ENCODE measurements at places on chromosomes 11 and 22.
A peak's percentile ranks its signal among the peaks of the same experiment; 100 is the strongest.

GRCh38 chr22:38461057-38461413, 6.0 kb upstream of the KCNJ4 start:
- no peak for DNase-seq

DNA sequence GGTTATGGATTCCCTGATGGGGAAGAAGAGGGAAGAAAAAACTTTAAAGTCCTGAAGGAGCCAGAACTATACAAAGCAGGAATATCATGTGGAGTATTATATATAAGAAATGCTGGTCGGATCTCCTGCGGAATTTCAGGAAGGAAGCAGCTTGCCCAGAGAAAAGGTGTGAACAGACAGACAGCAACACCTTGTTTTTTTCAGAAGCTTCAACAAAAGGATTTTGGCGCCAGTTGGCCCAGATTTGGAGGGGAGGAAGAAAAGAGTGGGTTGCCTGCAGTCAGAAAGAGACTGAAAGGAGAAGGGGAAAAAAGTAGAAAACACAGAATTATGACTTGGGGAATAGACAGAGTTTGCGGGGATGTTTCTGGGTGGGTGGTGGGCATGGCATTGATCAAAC, 45.2 kb downstream of the SEZ6L start:
- DNase-seq = no peak

DNA sequence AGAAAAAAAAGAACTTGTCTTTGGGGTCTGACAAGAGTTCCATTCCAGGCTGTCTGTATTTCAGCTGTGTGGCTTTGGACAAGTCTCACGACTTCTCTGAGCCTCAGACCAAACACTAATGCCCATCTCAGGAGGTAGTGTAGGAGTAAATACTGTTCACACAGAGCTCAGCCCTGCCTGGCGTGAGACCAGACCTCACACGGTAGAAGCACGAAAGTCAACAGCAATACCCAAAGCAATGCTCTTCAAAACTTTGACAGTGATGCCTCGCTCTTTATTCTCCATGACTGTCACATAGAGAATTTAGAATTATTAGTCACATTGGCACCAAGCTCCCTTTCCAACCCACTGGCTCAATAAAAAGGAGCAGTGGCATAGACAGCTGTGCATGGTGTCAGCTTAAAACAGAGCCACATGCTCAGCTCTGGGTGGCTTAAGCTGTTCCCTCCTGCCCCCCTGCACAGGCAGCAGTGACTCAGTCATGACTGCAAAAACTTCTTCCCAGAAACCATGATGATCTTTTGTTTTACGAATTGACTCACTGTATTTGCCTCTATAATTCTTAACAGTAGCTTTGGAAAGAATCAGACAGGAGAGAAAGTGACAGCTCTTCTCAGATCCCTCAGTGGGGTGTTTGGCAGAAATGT, 74.0 kb upstream of the PHF21B start:
- DNase-seq = no peak

GRCh38 chr22:39175353-39176142, 23.1 kb upstream of the CBX7 start:
- no peak for DNase-seq

- peak; percentile 2 for DNase-seq
Measured at GRCh38 chr22:16915701-16916100, 90.5 kb upstream of the XKR3 start.

DNA sequence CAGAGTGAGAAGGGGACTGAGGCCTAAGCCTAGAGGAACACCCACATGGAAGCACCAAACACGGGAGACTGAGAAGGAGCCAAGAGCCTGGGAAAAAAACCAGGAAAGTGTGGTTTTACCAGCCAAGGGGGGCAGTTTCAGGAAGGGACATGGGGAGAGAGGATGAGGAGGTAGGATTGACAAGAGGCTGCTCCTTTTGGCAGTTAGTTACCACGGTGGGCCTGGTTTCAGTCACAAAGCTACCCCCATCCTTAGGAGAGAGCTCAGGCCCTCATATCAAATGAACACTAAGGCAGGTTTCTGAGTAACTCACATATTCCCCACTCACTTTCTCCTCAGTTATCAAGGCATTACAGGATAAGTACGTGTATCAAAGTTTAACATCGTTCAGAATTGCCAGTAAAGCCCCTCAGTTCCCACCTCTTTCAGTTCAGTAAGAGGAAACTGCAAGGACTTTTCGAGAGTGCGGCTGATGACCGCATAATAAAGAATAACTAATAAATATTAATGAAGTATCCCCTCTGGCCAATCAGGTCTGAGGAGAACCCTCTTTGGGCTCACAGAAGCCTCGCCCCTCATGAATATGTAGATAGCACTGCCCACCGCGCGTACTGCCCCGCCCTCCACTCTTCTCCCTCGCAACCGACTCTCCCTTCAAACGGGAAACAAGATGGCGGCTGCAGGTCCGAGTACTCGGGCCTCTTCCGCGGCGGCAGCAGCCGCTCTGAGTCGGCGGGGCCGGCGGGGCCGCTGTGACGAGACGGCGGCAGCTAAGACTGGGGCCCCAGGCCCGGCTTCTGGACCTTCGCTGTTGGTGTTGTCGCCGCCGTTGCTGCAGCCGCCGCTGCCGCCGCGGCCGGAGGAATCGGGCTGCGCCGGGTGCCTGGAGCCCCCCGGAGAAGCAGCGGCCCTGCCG, at the start of gene RNF169:
Gene RNF169, plus strand, starts transcription at position 639 of the 916 bp plus-strand sequence. Its CDS starts 32 bp downstream, at position 671.
- peak; percentile 72 for DNase-seq

GRCh38 chr11:64120951-64121569, 44.9 kb downstream of the MACROD1 start:
- no peak for DNase-seq

DNA sequence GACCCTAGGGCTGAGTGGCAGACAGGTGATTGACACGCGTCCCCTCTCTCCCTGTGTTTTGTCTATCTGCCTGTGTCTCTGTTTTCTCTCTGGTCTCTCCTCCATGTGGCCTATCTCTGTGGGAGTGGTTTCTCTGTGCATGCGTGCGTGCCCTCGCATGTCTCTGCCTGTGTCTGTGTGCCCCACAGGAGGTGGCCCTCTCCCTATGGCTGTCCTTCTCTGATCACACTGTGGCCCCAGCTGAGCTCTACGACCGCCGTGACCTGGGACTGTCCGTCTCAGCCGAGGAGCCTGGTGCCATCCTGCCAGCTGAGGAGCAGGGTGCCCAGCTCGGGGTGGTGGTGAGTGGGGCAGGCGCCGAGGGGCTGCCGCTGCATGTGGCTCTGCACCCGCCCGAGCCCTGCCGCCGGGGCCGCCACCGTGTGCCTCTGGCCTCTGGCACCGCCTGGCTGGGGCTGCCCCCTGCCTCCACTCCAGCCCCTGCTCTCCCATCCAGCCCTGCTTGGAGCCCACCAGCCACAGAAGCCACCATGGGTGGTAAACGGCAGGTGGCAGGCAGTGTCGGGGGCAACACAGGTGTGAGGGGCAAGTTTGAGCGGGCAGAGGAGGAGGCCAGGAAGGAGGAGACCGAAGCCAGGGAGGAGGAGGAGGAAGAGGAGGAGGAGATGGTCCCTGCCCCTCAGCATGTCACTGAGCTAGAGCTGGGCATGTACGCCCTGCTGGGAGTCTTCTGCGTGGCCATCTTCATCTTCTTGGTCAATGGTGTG, 11.6 kb downstream of the TMEM132A start:
- no peak for DNase-seq

- peak; percentile 56 for DNase-seq
Measured at GRCh38 chr11:16613512-16614381, 124.7 kb upstream of the C11orf58 start.

DNA sequence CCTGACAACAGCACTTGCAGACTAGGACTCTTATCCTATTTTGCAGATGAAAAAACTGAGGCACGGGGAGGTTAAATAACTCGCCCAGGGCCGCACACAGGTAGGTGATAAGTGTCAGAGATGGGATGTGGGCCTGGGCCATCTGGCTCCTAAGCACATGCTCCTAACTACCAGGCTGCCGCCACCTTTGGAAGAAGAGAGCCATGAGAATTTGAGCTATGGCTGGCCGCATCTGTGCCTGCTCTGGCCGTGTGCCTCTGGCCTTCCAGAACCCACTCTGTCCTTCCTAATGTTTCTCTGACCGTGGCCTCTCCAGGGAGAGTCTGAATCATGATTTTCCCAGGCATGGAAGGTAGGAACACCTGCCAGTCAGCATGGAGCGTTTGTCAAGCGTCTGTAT, 15.3 kb upstream of the IL2RB start:
- DNase-seq = no peak
